Stimulated activated CD4-positive, alpha-beta T cell treated with anti-CD3 and anti-CD28 coated beads, Interleukin-4, amount 100 ng/mL, for 4 hours (primary cell): ENCODE measurements at places on chromosomes 2 and 18.

DNA sequence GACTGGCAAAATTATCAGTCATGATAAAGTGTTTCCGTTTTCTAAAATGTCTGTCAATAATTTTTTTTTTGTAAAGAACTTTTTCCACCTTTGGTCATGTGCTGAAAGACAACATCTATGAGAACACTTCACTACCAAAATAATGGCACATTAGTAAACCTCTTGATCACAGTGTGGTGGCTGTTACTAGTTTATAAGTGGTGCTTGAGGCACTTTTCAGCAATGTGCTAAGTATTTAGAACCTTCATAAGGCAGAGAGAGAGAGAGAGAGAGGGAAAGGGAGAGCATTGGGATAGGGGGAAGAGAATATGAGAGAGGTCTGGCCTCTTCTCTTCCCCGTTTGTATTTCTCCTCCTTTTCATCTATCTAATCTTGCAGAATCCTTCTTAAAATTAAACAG is 1.1 kb upstream of the NYAP2 start:
- DNase-seq, result no peak

GRCh38 chr2:86225581-86225980 is 26.3 kb downstream of the MRPL35 start:
- DNase-seq, result peak; percentile 39

DNA sequence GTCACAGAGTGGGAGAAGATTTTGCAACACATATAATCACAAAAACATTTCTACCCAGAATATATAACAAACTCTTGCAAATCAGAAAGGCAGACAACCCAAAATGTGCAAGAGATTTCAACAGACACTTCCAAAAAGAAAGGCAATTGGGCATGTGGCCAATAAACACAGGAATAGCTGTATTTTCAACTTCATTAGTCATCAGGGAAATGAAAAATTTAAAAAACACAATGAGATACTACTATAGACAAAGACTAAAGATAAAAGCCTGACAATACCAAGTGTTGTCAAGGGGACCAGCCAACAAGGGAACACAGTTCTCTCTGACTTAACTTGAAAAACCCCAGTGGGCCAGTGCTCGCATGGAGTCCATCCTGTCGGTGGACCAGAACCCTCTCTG is 40.5 kb downstream of the MTHFD2 start:
- DNase-seq, result no peak

- DNase-seq, result no peak
Measured at GRCh38 chr2:66436581-66437001, 1.7 kb downstream of the MEIS1 start.

GRCh38 chr18:26738706-26739105 is 126.8 kb downstream of the AQP4 start:
- no peak for DNase-seq

DNA sequence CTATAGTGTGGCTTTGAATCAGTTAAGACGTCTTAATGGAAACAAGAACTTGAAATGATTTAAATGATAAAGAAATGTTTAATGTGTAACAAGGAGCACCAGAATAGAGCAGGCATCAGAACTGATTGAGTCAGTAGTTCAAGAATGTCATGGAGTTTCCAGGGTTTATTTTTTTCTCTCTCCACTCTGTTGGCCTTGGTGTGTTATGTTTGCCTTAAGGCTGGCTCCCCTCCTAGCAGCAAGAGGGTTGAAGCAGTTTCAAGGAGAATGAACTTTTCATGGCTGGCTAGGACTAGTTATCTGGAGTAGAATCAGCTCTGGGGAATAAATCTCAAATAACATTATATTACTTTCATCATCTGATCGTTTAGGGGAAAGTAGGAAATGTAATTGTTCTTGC is 13.4 kb upstream of the GLS start:
- no peak for DNase-seq

DNA sequence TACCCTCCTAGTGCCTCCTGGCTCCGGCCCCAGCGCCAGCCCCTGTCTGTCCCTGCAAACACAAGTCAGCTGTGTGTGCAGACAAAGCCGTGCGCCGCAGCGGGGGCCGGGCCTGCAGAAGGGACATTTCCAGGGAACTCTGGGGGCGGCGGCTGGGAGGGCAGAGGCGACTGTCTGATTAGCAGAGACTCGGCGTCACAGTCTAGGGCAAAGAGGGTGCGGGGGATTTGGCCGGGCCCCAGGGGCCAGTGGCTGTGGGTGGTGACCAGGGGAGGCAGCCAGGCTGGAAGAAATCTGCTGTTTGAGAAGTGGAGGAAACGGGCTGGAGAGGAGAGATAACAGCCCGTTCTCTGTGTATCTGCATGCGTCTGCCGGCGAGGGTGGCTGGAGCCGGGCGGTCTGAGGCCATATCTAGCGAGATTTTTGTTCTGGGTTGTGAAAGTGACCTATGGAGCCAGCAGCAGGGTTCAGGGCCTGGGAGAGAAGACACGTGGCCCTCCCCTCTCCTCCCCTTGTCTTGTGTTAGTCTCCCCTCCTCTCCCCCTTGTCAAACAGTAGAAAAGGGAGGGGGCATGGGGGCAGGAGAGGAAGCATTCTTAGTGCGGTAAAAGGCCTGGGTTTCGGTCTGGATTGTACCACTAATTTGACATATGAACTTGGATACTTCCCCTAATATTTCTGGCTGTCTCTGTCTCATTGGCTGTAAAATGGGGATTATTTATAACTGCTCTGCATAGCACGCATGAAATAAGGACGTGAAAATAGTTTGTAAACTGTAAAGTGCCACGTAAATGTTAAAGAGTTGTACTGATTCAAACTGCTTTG is 169.4 kb downstream of the SMAD7 start:
- no peak for DNase-seq

DNA sequence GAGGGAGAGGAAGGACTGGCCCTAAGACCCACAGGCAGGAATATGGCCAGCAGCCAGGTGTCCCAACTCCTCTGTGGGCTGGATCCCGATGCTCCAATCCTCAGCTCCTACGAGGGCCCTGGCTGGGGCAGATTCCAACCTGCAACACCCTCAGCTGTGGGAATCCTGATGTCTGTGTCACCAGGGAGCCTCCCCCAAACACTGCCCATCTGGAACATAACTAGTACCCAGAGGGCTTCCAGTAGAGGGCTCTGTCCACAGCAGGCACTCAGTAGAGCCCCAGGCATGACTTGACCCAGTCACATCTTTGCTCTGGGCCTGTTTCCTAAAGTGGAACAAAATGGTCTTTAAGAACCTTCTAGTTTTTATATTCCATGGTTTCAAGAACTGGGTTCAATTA is 20.6 kb upstream of the LOXHD1 start:
- DNase-seq, result no peak

DNA sequence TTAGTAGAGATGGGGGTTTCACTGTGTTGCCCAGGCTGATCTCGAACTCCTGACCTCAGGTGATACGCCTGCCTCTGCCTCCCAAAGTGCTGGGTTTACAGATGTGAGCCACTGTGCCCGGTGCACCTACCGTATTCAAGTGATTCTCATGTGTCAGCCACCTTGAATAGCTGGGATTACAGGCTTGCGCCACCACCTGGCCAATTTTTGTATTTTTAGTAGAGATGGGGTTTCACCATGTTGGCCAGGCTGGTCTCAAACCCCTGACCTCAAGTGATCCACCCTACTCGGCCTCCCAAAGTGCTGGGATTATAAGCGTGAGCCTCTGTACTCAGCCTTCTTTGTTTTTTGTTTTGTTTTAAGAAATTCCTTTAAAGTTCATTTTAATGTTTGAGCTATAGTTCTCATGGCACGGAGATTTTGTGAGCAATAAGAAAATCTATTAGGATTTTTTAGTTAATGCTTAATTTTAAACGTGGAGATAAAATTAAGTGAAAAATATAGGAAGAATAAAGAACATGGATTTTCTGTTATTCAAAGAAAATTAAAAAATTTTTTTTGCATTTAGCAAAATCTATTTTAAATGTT is 242.6 kb downstream of the PHLPP1 start:
- peak; percentile 15 for DNase-seq

- DNase-seq, result no peak
Measured at GRCh38 chr2:238387332-238387731, 39.4 kb upstream of the ASB1 start.

DNA sequence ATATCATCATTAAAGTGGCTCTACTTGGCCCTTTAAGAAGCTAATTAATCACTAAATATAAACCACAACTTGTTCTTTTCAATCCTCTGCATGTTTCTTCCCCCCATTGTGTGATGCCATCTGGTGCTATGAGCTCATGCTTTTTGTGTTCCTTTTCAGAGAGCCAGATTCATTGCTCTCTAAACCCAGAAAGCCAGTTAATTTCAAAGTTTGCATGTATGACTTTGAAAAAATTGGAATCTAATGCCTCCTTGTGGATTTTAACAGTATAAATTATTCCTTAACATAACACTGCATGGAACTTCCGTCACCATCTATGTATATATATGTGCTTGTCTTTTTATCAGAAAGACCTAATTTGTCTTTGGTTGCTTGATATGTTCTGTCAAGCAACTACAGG is 31.1 kb downstream of the TMEM178A start:
- DNase-seq, result no peak

DNA sequence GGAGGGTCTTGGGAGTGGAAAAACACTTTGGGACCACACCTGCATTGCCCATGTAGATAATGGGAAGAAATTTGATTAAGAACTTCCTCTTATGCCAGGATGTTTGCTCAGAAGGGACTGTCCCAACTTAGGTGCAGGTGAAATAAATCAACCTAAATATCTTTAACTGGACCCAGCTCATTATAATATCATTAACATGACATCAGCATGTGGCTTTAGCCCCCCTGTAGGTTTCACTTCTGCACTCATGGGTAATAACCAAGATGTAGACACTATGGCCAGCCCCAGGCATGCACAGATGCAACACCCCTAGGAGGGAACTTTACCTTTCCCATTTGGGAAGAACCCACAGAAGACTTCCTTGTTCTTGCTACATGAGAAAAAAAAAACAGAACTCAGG is 227.4 kb upstream of the ZNF804A start:
- no peak for DNase-seq

DNA sequence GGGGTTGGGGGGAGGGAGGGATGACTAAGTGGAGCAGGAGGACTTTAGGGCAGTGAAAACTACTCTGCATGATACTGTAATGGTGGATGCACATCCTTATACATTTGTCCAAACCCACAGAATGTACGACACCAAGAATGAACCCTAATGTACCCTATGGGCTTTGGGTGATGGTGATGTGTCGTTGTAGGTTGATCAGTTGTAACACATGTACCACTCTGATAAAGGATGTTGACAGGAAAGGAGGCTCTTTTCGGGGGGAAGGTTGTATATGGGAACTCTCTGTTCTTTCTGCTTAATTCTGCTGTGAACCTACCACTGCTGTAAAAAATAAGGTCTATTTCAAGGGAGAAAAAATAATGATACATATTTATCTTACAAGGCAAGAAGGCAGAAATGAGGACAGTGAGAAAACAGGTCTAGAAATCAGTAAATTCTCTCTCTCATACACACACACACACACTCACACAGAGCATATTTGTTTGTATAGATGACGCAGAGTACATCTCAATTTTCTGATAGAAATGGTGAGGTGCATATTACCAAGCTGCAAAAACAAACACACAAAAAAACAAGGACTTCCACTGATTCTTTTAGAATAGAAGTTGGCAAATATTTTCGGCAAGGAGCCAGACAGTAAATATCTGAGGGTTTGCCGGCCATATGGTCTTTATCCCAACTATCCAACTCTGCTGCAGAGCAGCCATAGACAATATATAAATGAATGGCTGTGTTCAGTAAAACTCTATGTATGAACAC is 20.2 kb downstream of the FAM124B start:
- no peak for DNase-seq

DNA sequence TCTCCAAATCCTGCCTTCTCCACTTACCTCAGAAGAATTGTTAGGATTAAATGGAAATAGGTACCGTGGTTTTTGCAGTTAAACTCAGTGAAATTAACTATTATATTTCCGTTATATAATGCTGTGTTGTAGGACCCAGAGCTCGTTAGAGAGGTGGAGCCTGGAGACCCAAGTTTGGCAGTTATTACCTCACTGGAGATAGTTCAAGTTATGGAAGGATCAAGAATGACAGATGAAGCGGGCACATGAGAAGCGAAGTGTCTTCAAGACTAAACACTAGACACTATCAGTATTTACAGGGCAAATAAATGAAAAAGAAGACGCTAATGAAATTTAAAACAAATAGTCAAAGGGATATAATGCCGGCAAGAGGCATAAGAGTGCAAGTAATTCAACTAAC is 866 bp downstream of the CWC22 start:
- DNase-seq, result no peak

DNA sequence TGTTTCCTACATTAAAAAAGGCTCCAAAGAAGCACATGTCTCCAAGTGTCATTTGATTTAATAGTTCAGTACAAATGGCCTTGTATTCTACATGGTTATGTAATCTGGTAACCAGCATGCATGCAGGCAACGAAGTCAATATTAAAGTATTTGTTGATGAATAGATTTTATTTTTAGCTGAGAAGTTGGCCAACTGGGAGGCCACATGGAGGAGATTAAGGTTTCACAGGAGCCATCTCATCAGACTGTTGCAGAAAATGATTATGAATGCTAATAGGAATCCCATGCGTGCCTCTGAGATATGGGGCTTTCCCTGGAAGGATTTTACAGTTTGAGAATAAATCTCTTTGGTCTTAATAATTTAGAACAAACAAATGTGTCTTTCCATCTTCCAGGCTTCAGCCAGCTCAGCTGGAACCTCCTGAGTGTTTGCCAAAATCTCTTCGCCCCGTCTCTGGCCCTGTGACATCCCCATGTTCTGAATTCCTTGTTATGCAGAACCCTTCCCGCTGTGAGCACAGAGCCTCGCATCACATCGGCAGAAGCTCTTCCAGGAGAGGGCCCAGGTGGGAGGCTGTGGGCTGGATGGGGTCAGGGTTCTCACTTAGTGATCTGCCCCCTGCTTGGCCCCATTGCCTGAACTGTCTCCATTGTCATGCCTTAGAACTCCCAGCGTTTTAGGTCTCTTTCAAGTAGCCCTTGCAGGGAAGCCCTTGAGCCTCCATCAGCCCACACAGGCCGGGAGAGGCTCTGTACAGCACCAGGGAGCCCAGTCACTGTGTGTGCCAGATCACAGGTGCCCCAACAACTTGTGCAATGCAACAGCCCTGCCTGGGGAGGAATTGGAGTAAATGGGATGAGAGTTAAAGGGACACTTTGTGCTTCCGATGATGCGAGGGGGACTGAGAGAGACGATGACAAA is 190.5 kb upstream of the TWIST2 start:
- DNase-seq, result no peak

- no peak for DNase-seq
Measured at GRCh38 chr2:66561645-66562303, 126.8 kb downstream of the MEIS1 start.

DNA sequence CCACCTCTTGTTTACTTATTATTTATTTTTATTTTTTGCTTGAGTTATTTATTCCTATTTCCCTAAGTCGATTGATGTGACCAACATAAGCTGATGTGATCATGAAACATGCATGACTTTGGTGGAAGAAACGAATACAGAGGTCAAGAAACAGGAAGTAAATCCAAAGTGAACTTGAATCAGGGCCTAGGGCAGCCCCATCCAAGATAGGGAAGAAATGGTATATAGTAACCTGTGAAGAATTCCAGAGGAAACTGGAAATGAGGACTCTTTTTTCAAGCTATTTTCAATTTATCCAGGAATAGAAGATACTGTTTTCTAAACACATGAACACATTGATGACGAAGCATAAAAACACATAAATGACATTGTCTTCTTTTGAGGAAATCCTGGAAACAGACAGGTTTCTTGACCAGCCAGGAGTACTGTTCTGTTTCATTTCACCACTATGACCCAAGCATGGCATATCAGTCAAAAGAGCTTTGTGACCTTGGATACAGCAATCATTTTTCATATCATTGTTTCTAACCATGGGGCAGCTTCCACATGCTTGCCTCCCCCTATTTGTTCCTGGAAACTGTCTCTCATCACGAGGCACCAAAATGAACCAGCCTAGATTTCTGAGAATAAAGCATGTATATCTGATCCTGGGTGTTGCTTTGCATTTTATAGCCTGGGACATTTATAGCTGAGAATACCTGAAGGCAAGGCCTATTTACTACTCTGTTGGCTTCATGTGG is 9.1 kb upstream of the LCLAT1 start:
- no peak for DNase-seq
